ENCODE measurements at places on chromosomes 2 and 18.

DNA sequence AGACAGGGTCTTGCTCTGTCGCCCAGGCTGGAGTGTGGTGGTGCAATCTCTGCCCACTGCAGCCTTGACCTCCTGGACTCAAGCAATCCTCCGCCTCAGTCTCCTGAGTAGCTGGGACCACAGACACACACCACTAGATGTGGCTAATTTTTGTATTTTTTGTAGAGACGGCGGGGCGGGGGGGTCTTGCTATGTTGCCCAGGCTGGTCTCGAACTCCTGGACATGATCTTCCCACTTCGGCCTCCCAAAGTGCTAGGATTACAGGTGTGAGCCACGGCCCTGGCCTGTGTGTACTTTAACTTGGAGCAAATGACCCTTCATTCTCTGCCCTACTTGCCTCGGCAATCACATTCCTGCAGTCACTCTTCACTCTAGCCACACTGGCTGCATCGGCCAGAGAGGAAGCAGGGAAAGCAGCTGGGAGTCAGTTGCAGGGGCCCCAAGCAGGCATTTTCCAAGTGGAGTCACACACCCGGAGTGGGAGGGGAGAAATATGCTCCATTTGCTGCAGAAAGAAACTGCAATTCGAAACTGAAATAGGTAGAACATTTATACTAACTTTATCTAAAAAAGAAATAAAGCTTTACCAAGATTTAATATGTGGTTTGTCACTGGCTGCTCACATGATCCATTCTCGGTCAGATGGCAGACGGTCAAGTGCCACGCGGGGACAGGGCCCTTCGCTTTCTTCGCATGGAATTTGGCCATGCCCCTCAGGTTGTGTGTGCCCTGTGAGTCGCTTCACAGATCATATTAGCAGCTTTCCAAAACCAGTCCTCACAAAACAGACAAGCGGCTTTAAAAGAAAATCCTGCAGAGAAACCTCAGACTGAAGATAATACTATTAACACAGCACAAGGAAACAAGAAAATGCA, 37.1 kb downstream of the FAM161A start:
- no peak for DNase-seq

- no peak for DNase-seq
Observed at GRCh38 chr2:9255416-9255815, 48.8 kb downstream of the ASAP2 start.

DNA sequence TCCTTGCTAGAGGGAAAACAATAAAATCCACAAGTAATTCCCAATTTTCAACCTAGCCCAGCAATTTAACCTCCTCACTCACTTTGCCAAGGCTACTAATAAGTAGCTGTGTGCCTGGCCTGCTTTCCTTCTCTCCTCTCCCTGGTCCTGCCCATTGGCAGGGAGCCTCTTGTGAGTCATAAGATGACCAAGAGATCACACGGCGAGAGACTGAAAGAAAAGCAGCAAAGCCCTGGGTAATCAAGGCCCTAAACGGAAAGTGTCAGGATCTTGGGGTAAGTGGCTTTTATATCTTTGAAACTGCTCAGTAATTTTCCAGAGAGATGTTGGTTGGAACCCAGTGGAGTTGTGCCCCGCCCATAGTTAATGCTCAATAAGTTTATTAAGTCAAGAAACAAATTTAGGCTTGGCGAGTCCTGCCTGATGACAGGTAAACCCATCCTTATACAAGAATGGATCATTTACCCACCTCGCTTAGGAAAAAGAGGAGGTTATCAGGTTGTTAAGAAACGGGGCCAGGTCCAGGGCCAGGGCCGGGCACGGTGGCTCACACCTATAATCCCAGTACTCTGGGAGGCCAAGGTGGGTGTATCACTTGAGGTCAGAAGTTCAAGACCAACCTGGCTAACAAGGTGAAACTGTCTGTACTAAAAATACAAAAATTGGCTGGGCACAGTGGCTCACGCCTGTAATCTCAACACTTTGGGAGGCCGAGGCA, 10.0 kb upstream of the ADAM17 start:
- no peak for DNase-seq

DNA sequence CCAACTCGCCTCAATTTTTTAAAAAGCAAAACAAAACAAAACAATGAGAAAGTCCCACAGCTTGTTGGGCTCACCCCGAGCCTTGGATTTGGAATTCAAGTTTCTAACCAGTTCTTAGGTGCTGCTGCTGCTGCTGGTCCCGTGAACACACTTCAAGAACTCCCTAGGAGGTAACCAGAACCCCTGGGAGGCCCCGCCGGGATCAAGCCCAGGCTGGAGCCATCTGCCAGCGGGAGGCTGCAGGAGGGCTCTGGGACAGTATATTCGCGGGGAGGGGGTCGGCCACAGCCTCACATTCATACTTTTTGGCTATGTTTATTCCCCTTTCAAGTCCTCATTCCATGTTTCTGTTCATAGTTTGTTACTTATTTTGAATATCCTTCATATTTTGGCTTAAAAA, 223.4 kb downstream of the TFCP2L1 start:
- DNase-seq, result no peak

- no peak for DNase-seq
Observed at GRCh38 chr18:74513883-74514205, 17.7 kb downstream of the CNDP2 start.

- DNase-seq, result no peak
Observed at GRCh38 chr2:117273009-117273671, 541.4 kb upstream of the DDX18 start.

- no peak for DNase-seq
Observed at GRCh38 chr18:48621815-48622555, 83.2 kb downstream of the CTIF start.

DNA sequence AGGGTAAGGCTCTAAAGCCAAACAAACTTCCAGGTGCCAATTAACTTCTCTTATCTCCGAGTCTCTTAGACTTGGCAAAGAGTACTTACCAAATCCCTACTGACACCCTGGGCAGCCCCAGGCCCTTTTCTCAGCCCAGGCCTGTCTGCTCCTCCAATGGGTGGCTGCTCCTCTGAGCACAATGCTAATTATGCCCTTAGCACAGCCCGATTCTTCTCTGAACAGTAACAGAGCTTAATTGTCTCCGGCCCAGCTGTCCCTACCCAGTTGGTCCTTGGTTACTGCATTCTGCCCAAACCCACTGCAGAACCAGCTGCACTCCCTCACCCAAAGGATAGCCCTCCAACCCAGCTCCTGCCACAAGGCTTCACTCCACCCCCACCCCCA, 110.3 kb downstream of the SMAD7 start:
- DNase-seq, result no peak

- DNase-seq, result no peak
Observed at GRCh38 chr2:20646446-20646845, 4.5 kb downstream of the HS1BP3 start.

- no peak for DNase-seq
Observed at GRCh38 chr2:27320958-27321543, 1.8 kb downstream of the MPV17 start.

GRCh38 chr2:137957033-137957432, 7.2 kb upstream of the HNMT start:
- DNase-seq, result no peak

- DNase-seq, result no peak
Observed at GRCh38 chr2:202965810-202966460, 48.7 kb upstream of the NBEAL1 start.

- no peak for DNase-seq
Observed at GRCh38 chr2:10772868-10773215, 39.7 kb downstream of the PDIA6 start.

DNA sequence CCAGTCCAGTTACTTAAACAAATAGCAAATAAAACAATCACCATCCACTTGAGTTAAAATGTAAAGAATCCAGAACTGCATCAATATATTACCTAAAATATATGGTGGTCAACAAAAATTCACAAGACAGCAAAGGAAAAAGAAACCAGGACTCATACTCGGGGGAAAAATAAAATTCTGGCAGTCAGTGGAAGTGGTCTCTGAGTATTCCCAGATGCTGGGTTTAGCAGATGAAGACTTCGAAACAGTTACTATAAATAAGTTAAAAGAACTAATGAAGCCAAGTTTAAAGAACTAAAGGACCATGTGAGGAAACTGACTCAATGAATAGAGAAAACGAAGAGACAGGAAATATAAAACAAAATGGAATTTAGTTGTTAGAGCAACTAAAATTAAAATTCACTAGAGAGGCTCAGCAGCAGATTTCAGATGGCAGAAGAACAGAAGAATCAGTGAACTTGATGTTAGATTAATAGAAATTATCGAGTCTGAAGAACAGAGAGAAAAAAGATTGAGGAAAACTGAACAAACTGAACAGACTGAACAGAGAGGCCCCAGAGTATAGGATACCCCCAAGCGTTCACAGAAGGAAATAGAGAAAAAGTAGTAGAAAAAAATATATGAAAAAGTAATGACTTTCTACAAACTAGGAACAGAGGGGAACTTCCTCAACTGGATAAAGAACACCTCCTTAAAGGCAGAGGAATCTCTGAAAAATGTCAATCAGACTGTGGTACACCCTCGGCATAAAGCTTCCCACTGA, 27.9 kb downstream of the MGAT4A start:
- DNase-seq, result peak; percentile 27

GRCh38 chr2:47226132-47226922, 71.2 kb upstream of the STPG4 start:
- no peak for DNase-seq

DNA sequence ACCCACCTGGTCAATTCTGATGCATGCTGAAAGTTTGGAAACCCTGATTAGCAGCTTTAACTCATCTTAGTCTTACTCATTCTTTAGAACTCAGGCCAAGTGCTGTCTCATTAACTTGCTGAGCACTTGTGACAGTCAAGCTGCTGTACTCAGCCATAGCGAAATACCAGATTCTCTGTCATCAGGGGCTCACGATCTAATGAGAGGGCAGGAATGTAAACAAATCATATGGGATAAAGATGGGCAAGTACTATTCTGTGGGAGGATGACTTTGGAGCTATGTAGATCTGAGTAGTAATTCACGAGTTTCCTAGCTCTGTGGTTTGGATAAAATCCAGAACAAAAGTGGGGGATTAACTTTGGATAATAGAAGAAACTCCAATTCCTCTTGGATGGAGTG, 376.6 kb downstream of the HRH4 start:
- DNase-seq, result no peak

DNA sequence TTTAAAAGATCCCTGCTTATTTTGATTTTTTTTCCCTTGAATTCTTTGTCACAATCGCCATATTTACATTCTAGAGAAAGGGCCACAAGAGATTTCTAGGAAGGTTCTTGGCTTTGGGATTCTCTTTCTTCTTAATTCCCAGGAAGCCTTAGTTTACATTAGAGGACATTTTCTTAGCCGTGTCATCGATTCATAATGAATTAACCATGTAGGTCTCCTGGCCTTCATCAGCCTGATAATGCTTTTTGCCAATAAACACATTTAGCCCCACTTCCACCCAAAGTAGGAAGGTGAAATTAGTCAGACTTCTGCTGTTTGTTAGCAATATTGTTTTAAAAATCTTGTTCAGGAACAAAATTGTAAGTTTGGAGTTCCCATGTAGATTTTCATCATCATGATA, 71.3 kb upstream of the LPIN2 start:
- no peak for DNase-seq

DNA sequence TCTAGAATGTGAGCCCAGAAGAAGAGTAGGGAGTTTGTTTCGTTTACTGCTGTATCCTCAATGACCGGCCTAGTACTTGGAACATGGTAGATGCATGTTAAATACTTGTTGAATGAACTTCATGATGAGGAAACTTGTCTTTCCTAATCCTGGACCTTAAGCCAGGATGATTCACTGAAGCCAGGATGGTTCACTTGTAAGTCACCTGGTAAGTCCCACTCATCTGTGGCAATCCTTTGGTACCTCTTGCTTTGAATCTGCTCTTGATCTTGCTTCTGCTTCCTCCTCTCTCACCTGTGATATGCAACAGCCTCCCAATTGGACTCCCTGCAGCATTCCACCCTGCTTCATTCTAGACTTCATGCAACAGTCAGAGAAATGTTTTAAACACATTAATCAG, 43.6 kb downstream of the QPCT start:
- DNase-seq, result no peak

- DNase-seq, result no peak
Observed at GRCh38 chr2:58127111-58127510, 80.5 kb downstream of the VRK2 start.

- DNase-seq, result no peak
Observed at GRCh38 chr2:168814939-168815907, 12.8 kb downstream of the NOSTRIN start.

- no peak for DNase-seq
Observed at GRCh38 chr2:2787301-2787907, 456.3 kb upstream of the MYT1L start.

DNA sequence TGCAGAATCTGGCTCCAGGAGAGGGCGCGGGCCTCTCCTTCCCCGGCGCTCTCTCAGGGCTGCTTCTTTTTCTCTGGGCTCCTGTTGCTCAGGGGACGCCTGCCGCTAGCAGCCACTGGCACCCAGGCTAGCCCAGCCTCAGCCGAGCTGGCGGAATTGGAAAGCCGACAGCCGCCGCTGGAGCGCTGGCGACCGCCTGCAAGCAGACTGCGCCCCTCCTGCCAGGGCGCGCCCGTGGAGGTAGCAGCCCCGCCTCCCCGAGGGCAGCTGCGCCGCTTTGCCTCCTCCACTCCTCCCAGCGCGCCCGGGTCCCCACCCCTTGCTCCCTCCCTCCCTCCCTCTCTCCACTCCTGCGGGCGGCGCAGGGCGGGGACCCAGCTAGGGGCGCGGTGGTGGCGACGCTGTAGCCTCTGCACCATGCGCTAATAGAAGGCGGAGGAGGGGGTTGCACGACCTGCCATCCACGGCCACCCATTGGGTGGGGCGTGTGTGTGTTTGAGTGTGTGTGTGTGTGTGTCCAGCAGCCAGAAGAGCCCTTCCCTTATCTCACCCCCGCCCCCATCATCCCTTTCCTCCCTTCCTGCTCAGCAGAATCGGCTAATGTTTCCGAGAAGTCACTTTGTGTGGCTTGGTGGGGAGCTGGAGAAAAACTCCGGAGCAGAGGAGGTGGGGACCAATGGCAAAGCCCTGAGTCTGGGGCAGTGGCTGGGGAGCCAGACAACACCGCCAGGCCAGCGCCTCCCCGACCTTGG, at the start of gene SCN9A:
SCN9A (minus strand) TSS at position 209 of the 752 bp plus-strand sequence. CDS start 64,188 bp downstream, outside the sequence.
- peak; percentile 51 for DNase-seq

GRCh38 chr18:45328811-45329210, 286.5 kb upstream of the SLC14A2 start:
- DNase-seq, result no peak

GRCh38 chr2:188129677-188130076, 162.0 kb upstream of the GULP1 start:
- DNase-seq, result no peak

DNA sequence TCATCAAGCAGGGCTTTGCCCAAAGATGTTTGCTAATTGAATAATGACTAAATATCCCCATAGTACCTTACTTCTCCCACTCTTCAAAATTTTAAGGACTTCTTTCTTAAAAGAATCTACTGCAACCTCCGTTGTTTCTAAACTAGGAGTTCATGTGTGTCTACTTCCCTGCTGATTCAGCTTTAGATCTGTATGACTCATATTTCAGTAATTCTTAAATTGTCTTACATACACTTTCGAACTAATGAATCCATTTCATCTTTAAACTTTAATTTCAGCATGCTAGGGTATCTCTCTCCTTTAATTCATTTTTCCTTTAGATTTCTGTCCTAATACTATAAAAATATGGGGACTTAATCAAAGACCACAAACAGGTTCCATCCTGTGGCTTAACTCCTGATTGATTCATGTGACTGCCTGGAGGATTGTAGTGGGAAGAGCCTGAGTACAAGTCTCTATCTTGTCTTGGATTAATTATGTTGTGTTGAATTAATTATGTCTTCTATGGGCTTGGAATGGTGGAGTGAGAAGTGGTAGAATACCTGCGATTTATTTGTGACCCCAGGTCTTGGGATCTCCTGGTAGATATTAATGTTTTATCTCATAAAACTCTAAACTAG, 24.9 kb upstream of the COL5A2 start:
- DNase-seq, result no peak

All from left renal pelvis (tissue), 4 donors.